Activated gamma-delta T cell treated with Interleukin-2 at 50 U/mL for 16 hours (primary cell): ENCODE measurements at places on chromosomes 16 and 17.
A peak's percentile ranks its signal among the peaks of the same experiment; 100 is the strongest.

GRCh38 chr17:79627766-79628690 is 17.2 kb upstream of the RBFOX3 start:
- DNase-seq, result no peak

DNA sequence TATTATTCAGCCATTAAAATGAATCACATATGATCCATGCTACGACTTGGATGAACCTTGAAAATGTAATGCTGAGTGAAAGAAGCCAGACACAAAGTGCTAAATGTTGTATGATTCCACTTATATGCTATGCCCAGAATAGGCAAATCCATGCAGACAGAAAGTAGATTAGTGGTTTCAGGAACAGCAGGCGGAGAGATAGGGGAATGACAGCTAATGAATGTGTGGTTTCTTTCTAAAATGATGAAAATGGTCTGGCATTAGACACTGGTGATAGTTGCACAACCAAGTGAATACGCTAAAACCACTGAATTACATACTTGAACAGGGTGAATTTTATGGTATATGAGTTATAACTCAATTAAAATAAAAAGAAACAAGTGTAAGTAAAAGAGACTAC is 121.8 kb upstream of the NOG start:
- DNase-seq, result no peak

DNA sequence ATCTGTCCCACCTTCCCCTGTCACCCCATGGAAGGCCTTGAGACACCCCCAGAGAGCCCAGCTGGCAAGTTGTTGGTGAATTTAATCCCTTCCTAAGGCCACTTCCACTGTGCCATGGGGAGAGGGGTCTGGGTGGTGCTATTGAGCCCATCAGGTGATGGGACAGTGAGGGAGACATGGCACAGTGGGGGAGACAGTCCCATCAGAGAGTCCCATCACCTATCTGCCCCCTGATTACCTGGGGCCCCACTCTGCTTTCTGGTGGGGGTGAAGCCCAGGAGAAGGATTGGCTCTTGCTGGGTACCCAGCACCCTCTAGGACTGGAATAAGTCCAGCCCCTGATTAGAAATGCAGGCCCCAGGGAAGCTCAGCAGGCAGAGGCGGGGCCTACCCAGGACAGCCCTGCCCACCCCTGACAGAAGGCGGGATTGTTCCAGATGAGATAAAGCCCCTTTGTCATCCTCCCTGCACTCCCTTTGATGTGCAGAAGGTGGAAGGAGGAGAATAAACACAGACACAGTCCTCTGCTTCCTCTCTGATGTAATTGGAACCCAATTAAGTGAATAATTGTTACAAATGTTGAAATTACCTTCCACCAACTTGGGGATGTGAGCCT is 18.9 kb downstream of the TMEM132E start:
- DNase-seq, result no peak

DNA sequence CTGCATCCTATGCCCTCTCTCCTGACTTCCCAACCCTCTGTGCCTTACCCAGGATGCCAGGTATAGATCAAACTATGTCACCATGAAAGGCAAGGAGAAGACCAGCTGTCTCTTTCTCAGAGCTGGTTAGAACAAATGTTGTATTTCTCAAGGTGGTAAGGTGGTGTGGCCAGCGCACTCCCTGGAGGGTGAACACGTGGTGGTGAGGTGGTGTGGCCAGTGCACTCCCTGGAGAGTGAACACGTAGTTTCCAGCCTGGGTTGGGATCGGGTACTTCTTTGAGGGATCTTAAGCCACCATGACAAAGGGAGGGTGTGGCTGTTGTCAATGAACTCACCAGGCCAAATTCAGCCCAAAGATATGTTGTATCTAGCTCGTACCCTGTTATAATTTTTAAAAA is 26.8 kb downstream of the KATNIP start:
- DNase-seq, result no peak

DNA sequence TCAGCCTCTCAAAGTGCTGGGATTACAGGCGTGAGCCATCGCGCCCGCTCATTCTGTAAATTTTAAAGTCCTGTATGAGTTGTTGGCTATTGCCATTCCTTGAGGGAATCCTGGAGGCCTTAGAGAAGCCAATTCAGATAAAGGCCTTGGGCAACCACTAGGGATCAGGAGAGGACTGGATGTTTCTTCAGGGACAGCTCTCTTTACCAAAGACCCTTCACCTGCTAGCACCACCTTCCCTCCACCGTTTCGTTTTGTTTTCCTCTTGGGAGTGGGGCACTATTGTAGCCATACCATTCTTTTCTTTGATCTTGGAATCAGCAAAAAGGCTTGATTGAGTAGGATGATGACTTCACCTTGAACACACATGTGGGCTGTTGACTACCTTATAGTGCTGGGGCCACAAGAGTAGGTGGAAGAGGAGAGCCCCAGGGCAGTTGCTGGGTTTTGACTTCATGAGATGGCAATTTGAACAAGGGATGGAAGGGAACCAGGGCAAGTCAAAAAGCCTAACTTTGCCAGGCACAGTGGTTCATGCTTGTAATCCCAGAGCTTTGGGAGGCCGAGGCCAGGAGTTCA is 7.0 kb upstream of the ANKRD40CL start:
- DNase-seq, result no peak

DNA sequence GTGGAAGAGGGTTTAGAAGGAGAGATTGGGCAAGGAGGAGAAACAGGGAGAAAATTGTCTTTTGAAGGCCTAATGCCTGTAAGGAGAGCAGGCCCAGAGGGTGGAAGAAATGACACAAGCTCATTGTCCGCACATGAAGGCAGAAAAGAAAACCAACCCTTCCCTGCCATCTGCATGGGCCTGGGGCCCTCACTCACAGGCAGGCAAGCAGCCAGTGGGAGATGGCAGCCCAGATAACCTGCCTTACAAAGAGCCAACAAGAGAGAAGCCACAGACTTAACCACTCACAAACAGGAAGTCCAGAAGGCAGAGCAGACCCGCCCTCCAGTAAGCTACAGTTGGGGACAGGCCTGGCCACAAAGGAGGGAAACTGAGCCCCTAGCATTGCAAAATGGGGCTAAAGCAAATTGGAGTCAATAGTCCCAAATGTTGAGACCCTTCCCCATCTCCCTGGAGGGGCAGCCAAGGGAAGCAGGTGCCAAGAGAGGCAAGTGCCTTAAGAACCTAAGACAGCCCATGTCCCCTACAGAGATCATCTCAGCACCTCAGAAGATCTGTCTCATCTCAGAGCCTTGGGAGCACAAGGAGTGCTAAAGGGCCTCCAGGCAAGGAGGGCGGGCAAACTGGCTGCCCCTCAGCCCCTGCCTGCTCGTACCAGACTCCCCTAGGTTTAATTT is 7.3 kb upstream of the TSPOAP1 start:
- peak; percentile 68 for DNase-seq

DNA sequence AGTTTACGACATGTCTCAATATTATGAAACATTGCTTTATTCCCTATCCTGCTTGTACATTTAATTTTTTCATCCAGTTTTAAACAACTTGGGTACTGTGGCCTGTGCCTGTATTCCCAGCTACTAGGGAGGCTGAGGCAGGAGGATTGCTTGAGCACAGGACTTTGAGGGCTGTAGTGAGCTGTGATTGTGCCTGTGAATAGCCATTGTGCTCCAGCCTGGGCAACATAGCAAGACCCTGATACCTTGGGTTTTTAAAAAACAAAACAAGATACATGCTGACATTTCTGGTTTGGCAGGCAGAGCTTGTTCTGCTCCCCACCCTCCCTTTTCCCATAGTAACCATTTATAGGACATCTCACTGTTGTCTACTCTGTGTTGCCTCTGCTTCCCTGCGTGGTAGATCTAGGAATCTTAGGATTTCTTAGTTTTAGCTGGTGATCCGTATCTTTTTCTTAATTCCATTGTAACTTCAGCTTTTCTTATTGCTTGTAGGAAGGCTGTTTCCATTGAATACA is 35.6 kb downstream of the TENT4B start:
- DNase-seq, result no peak

GRCh38 chr17:65183736-65184135 is 46.6 kb downstream of the RGS9 start:
- DNase-seq, result no peak

- DNase-seq, result no peak
These were observed 18.9 kb downstream of the C17orf75 start for GRCh38 chr17:32323046-32323445.

- no peak for DNase-seq
These were observed 31.7 kb downstream of the TBC1D16 start for GRCh38 chr17:80003969-80004368.

- no peak for DNase-seq
These were observed 50.9 kb downstream of the JPH3 start for GRCh38 chr16:87653234-87653633.
